Breast epithelium (tissue), 4 donors: ENCODE measurements at places on chromosomes 2 and 18.

- DNase-seq = no peak
Measured at GRCh38 chr2:221448057-221448843, 123.9 kb downstream of the EPHA4 start.

DNA sequence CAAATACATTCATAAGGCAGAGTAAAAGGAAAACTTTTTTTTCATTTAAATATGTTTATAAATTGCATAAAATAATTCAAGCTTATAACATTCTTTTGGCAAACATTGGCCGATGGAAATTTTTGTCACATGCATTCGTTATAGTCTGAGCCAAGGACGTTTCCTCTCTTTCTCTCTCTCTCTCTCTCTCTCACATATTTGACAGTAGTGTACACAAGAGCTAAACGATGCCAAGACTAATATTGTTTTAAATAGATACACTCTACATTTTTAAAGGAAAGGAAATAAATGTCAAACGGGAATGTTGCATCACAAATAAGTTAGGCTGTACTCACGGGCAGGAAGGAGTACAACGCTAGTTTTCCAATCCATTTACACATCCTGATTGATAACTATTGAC, 251.1 kb upstream of the SMIM21 start:
- no peak for DNase-seq

DNA sequence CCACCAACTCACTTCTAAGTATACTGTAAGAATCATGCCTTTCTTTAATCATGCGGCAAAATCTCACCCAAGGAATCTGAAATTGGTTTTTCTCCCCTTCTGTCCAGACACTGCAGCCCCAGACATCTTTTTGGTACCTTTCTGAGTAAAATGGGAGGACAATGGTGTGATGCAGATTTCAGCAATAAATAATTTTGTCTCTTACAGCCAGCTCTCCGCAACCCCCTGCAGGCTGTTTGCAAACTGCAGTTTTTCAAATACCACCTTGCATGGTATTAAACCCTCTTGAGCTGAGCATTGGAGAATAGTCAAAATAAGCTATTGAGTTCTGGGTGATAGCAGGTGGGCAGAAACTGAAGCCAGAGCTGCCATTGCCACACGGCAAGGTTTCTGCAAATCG, 32.2 kb downstream of the GPR39 start:
- DNase-seq = no peak

DNA sequence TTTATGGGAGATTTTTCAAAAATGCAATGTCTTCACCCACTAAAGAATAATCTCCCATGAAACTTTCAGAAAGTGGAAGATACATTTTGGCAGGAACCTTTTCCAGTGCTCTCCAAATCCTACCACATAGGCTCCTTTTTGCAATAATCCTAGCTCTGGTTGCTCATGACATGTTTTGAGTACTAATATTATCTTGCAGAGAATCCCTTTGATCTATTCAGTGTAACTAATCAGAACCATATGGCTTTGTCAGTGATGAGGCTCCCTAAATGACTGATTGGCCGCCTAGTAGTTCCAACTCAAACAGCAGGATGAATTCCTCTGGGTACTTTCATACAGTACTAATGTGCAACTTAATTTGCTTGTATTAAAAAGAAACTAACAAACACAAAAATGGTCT, 544.0 kb upstream of the FAM98A start:
- DNase-seq = no peak

DNA sequence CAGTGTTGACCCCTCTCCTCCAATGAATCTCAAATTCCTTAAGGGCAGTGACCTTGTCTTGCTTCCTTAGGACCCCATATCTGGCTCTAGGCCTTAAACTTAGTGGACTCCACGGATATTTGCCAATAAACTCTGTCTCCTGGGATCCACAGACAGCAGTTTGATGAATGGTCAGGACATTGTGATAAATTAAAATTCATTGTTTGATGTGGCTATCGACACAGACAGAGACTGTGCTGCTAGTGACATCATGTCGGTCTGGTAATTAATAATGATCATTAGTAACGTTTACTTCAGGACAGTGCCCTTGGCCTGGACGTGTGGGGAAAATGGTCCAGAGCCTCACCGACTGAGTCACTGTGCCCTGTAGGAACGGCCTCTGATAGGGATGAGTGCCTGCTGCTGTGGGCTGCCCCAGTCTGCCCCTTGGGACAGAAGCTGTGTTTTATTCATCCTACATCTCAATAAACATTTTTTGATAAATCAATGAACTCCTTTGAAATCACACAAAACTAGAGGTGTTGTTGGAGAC, 5.2 kb upstream of the SLC35F6 start:
- DNase-seq = no peak

DNA sequence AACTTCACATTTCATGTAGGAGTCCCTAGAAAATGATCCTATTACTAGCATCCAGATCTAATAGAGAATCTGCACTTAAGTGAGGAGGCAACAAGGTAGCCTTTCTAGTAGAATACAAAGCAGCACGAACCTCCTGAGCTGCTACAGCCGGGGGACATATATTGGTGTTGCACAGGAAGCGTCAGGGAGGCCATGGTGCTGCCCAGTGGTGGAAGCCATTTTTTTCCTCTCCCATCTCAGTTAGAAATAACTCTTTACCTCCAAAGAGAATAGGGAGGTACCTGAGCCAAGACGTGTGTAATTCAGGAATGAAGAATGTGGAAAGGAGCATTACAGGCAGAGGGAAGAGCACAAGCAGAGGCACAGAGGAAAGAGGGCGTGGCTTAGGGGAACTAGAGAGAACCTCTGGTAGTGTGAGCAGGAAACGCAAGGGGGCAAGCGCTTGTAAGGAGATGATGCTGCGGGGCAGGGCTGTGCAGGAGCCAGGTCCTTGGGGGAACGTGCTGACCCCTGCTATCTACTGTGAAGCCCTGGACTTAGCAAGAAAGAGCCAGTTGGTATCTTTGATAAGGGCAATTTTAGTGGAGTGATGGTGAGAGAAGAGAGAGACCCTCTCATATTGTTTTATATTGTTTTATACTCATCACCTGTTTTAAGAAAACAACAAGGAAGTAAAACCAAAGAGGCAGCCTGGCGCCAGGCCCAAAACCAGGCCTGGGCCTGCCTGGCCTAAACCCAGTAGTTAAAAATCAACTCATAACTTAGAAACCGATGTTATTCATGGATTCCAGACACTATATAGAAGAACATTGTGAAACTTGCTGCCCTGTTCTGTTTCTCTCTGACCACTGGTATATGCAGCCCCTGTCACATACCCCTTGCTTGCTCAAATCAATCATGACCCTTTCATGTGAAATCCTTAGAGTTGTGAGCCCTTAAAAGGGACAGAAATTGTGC, 50.0 kb upstream of the TTC39C start:
- DNase-seq = no peak

- DNase-seq = no peak
Measured at GRCh38 chr18:69102959-69103358, 297.7 kb upstream of the DOK6 start.

- DNase-seq = no peak
Measured at GRCh38 chr18:3603421-3604234, 153.7 kb downstream of the TGIF1 start.

DNA sequence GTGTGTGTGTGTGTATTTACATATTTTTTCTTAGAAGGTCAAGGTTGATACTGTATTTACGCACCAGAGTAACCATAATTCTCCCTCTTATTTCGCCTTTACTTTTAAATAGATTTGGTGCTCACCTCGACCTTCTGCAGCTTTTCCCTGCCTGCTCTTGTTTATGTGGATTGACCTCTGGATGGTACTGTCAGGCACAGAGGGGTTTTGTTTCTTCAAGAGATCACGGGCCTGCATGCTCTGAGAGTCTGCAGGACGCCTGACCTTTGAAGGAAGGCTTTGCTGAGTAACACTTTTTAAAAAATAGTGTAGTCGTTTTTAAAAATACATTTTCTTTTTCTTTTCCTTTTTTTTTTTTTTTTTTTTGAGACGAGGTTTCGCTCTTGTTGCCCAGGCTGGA, 18.1 kb upstream of the EFHD1 start:
- no peak for DNase-seq

DNA sequence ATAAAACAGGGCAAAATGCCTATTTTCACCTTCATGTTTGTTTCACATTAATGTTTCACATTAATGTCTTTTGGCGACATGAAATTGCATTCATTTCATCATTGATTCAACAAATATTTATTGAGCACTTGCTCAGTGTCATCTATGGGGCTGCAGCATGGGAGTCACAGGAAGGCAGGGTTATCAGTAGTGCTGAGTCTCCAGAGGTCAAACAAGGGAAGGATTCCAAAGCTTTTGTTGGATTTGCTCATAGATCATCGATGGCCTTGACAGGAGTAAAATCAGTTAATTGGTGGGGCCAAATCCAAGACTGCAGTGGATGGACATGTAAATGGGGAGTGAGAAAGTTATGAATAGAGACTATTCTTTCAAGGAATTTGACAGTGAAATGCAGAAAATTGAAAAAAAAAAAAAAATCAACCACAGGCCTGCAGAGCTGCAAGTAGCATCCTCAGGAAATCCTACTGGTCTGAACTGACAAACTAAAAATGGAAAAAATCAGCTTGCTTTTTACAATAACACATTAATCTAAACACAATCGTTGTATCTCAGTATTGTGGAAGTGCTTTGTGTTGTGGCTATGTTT, 1290.8 kb downstream of the DPP10 start:
- no peak for DNase-seq

DNA sequence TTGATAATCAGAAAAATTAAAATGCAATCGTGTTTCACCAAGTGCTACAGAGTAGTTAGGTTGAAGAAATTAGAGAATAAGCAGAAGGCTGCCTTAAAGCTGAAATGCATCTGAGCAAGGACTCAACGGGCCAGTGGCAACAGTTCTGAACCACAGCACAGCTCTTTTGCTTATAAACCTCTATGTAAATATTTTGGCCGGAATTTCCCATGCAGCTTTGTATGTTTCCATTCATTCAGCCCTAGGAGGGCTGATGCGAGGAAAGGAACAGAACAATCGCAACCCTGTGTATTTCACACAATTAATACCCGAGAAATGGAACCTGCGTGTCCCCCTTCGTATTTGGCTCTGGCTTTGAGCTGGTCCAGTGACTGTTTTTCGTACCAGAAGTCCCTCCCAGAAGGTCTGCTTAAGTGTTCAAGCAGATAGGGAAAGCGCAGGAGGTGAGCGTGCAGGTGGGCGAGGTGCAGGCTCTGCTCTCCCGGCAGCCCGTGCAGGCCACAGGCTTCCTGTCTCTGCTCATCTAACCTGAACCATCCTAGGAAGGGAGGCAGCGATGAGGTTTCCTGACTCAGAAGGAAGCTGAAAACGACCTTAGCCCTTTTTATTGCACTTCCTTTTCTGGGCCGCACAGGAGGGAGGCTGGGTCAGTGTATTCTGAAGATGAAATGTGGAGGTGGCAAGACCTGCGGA, 67.3 kb downstream of the ASB1 start:
- no peak for DNase-seq

- no peak for DNase-seq
Measured at GRCh38 chr2:238854699-238855229, 6.9 kb downstream of the TWIST2 start.

- DNase-seq = no peak
Measured at GRCh38 chr2:235811446-235812184, 317.8 kb downstream of the AGAP1 start.

DNA sequence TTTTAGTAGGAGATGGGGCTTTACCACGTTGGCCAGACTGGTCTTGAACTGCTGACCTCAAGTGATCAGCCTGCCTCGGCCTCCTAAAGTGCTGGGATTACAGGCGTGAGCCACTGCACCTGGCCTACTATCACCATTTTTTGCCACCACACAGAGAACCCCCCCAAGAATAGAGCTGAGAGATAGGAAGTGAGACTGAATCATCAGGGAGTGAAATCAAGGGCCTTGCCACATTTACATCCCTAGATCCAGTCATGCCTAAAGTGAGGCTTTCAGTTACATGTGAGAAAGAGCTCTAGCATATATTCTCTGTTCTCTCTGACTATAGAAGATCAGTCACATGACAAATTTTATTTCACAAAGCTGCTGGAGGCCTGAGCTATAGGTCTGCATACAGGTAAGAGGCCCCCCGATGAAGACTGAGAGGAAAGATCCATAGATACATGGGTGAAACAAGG, 28.0 kb upstream of the KCMF1 start:
- DNase-seq = no peak

- DNase-seq = no peak
Measured at GRCh38 chr18:35641916-35642315, 60.4 kb downstream of the GALNT1 start.

- no peak for DNase-seq
Measured at GRCh38 chr2:121189011-121189410, 96.0 kb downstream of the TFCP2L1 start.

DNA sequence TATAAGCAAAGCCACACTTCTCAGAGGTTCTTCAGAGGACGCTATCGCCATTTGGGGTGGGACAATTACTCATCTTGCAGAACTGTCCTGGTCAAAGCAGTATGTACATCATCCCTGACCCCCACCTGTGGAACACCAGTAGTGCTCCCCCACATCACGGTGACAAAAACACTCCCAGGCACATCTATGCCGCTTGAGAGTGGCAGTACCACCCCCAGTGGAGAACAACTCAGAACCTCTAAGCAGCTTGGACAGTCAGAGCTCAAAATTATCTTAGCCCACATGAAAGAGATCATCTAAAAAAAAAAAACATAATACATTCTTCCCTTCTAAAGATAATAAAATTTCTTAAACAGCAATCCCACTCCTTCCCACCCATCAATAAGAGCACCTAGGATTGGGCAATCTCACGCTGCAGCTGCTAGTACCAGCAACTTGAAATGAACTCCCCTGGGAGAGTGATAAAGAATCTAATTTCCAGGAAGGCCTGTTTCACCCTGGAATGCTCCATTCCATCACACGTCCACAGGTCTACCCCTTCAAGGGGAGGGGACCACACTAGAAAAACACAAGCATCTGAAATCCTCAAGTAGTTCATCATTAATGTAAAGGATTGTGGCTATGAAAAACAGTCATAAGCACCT, 31.7 kb downstream of the LRP2 start:
- DNase-seq = no peak

DNA sequence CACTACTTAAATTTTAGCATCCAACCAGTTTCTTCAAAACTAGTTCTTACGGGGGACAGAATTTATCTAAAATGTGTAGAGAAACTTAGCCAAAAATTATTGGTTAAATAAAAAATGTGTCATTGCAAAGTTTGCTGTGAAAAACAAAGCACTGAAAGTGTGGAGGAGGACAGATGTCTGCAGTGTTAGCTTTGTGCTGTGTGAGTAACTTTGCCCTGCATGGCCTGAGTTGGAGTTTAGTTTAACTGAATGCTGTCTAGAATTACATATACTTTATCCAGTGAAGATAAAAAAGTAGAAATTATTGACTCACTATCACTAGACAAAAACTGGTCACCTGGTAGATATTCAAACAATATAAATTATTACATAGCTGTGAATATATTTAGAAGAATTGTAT, 1225.2 kb upstream of the CELF4 start:
- DNase-seq = no peak

GRCh38 chr2:37671009-37671815, at the start of gene CDC42EP3:
TSS of gene CDC42EP3 (minus strand) at chr2:37671642. CDS start at chr2:37646587, 25,055 bp downstream.
- peak; percentile 56 for DNase-seq

DNA sequence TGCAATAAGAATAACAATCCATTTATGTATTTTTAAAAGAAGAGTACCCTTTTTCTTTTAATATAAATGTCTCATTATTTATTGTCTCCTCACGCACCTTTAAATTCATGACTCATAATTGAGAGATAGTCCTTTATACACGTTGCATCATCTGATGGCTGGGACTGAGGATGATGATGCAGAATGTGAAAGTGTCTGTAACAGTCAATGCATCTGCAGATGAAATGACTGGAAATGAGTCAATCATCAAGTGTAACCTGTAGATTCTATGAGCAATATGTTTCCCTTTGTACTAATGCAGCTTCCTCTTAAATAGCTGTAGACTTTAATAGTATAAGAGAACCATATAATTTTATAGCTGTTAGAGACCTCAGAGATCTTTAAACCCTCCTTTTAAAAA, 26.1 kb upstream of the SYT4 start:
- no peak for DNase-seq
